NCI-H1092 (cell line): ENCODE measurements at places on chromosomes 12 and 14.
A peak's percentile ranks its signal among the peaks of the same experiment; 100 is the strongest.

DNA sequence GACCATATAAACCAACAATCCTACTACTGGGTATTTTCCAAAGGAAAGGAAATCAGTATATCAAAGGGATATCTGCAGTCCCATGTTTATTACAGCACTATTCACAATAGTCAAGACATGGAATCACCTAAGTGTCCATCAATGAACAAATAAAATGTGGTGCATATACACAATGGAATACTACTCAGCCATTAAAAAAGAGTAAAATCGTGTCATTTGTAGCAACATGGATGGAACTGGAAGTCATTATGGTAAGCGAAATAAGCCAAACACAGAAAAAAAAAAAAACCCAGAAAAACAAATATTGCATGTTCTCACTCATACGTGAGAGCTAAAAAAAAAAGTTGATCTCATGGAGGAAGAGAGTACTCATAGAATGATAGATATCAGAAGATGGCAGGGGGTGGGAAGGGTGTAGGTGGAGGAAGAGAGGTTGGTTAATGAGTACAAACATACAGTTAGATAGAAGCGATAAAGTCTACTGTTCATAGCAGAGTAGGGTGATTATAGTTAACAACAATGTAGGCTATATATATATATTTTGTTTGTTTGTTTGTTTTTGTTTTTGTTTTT is 49.3 kb downstream of the BCAT1 start:
- DNase-seq, result no peak

- no peak for DNase-seq
These were observed 947 bp downstream of the GAS2L3 start for GRCh38 chr12:100574187-100575074.

GRCh38 chr12:127830065-127830460 is 436.9 kb upstream of the TMEM132C start:
- DNase-seq, result no peak

DNA sequence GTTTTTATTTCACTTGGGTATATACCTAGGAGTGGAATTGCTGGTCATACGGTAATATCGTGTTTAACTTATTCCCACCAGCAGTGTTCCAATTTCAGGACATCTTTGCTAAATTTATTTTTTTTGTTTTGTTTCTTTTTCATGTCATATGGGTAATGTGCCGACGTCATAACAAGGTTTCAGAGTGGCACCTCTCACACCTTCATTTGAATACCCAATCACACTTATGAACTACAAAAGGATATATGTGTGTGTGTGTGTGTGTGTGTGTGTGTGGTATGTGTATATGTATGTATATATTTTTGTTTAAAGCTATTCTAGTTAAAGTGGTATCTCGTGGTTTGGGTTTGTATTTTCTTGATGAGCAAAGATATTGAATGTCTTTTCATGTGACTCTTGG is 12.1 kb downstream of the TRAF3 start:
- DNase-seq, result no peak

- no peak for DNase-seq
These were observed 12.7 kb upstream of the HNF1A start for GRCh38 chr12:120965534-120966091.

DNA sequence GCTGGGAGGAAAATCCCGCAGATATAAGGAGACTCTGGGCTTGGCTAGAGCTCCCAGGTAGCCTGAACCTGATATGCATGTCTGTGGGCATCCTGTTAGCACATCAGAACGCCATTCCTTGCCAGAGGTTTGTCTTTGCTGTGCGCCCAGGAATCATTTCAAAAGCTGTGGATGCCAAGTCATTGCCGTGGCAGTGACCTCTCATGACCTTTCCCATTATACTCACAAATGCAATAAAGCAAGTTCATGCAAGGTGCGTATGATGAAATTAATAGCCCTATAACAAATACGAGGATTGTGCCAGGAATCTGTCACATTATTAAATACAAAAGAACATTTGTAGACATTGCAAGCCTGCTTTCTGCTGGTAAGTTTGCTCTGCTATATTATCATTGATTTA is 229.1 kb upstream of the PELI2 start:
- peak; percentile 41 for DNase-seq

- DNase-seq, result no peak
These were observed 24.7 kb upstream of the DYNC1H1 start for GRCh38 chr14:101939646-101940170.

DNA sequence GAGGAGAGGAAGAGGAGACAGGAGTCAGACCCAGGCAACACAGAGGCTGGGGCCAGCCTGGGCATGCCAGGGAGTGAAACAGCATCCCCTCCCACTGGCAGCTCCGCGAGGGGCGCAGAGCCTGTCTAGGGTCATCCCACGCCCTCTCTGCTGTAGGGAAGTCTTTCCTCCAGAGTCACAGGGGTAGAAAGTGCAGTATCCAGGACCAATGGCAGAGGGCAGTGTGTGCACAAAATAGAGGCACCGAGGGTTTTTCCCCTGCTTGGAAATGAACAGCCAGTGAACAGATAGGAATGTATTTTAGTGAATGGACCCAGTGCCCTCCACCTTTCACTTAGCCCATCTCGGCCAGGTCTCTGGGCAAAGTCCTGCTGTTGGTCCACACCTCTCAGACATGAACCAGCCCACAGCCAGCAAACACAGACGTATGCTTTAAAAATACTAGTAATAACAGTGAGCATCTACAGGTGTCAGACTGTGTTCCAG is 9.4 kb upstream of the KRT74 start:
- DNase-seq, result peak; percentile 46

DNA sequence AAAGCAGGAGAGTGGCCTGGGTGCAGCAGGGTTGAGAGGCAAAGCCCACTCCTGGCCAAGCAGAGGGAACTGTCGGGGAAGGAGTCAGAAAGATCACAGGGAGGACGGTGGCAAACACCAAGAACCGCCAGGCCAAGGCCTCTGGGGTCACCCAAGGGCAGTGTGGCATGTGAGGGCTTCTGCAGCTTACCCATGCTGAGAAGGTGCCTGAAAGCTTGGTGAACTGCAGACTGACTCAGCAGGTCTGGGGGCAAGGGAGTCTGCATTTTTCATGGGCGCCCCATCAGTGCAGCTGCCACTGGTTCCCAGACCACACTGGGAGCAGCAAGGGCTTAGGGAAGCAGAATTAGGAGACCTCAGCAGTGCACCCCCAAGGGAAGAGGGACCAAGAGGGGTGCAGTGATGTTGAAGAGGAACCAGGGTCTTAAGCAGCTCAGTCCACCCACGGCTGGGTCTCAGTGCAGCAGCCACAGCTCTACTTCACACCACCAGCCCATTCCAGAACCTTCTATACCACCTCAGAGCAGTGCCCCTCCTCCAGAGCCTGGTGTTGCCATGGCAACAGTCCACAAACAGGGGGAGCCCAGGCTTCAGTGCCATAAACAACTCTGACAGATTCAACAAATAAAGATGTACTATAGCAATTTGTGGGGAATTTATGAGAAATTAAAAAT is 59.4 kb downstream of the ITPK1 start:
- DNase-seq, result no peak

DNA sequence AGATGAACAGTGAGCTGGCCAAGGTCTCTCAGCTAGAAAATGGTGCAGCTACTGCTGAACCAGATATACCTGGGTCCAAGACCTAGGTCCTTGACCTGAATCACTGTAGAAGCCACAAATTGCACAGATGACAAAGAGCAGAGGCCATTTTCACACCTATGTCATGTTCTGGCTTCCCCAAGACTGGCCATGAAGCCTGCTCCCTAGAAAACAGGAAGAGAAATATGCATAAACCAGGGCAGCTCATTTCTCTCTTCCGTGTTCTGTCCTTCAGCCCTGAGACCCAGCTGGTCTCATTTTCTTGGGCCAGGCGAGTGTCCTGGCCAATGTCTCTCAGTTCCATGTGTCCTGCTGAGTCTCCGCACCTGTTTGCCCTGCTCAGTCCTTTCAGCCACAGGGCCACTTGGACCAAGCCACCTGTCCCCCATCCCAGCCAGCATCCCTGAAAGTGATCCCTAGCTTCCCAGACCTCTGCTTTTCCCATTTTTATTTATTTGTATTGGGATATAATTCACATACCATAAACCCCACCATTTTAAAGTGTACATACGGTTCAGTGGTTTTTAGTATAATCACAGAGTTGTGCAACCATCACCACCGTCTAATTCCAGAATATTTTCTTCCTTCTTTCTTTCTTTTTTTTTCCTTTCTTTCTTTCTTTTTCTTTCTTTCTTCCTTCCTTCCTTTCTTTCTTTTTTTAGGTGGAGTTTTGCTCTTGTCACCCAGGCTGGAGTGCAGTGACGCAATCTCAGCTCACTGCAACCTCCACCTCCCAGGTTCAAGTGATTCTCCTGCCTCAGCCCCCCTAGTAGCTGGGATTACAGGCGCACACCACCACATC is 27.0 kb downstream of the P2RX7 start:
- no peak for DNase-seq

- no peak for DNase-seq
These were observed 26.7 kb downstream of the ELK3 start for GRCh38 chr12:96220902-96221301.

- no peak for DNase-seq
These were observed 92.4 kb downstream of the FSCB start for GRCh38 chr14:44414646-44415045.

DNA sequence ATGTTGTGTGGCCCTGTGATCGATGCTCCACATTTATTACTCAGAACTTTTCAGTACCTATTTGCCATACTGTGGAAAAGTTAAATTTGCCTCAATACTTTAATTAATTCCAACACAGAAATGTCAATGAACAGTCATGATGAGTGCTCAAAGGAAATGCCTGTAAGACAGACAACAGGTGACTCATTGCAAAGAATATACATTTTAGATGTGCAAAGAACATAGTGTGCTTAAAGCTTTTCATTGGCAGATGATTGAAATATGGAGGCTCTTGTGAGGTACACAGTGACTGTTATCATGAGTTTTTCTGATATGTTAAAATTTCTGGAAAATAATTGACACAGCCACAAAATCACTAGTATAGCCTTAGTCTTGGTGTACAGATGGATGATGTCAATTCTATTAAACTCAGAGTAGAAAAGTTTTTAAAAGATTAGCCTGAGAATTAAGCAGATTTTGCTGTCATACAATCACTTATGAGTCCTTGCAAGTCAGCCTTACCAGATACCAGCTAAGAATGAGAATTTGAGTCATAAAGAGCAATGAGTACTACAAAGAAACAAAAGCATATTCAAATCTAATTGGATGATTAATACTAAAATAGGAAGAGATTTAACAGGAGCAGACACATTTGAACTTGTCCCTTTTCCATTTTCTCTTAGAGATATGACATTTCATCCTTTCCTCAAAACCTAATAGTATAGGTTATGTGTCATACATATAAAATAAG is 544.1 kb downstream of the KCNH5 start:
- no peak for DNase-seq

- no peak for DNase-seq
These were observed 101.5 kb downstream of the GPR135 start for GRCh38 chr14:59363531-59364226.

DNA sequence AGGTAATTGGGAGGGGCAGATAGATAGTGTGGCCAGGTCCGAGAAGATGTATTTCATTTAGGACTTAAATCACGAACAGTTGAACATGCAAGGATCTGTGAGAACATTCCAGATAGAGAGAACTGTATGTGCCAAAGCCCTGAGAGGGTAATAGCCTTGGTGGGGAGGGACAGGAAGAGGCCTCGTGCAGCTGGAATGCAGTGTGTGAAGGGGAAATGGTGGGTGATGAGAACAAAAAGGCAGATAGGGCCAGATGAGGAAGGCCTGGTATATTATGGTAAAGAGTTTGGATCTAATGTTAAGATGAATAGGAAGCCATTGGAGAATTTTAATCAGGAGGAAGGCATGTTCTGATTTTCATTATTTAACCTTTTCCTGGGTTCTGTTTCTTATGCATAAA is 136.3 kb downstream of the TPH2 start:
- DNase-seq, result no peak

GRCh38 chr14:77541905-77542304 is 43.3 kb upstream of the ISM2 start:
- DNase-seq, result no peak

DNA sequence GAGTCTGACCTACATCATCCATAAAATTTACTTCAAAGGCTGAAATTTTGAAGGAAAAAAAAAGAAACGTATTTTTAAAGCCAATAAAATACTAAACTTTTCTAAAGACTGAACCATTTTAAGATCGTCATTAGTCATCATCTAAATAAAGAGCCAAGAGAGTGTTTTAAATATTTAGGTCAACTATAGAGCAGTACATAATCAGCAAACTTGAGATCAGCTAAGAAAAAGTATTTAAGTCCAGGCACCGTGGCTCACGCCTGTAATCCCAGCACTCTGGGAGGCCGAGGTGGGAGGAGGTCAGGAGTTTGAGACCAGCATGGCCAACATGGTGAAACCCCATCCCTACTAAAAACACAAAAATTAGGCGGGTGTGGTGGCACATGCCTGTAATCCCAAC is 35.5 kb downstream of the HECTD1 start:
- no peak for DNase-seq

- no peak for DNase-seq
These were observed 256.1 kb downstream of the APAF1 start for GRCh38 chr12:98901189-98901588.

GRCh38 chr12:130334937-130335336 is 2.8 kb upstream of the PIWIL1 start:
- no peak for DNase-seq

DNA sequence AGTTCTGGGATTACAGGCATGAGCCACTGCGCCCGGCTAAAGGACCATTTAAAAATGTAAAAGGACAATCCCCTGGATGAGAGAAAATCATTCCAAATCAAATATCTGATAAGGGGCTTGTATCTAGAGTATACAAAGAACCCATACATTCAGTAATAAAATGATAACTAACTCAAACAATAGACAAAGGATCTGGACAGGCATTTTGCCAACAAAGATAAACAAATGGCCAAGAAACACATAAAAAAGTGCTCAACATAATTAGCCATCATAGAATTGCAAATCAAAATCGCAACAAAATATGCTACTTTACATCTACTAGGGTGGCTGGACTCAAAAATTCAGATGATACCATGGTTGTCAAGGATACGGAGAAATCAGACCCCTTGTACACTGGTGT is 8.5 kb upstream of the BICD1 start:
- DNase-seq, result no peak

DNA sequence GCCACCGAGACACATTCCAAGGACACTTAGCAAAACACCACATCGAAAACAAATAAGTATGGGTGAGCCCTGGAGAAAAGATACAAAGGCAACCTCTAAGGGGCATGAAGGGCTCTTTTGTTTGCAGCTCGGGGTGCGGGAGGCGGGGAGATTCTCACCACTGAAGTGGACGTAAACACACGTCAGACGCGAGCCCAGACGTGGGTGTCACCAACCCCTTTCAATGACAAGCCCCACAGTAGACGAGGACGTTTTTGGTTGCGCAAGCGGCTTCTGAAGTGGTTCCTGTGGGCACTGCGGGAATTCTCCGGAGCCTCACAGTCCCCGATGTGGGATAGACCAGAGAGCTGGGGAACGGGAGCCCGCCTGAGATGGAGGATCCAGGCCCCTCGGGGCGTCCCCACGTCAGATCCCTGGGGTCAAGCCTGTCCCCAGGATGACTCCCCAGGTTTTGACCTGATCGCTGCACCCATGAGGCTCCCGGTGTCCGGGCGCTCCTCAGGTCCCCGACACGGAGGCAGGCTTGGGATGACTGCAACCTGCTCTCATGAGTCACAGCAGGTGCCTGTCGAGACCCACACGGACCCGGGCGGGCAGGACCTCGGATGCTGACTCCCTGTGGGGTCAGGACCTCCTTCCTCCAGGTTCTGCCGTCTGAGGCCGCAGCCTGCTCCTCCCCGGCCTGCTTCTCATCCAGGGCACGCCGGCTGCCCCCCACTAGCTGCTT is 20.3 kb upstream of the ADGRD1 start:
- no peak for DNase-seq
